Stimulated activated CD4-positive, alpha-beta T cell treated with anti-CD3 and anti-CD28 coated beads, Interleukin-2, amount 100 ng/mL, for 24 hours (primary cell): ENCODE measurements at places on chromosomes 12 and 14.

DNA sequence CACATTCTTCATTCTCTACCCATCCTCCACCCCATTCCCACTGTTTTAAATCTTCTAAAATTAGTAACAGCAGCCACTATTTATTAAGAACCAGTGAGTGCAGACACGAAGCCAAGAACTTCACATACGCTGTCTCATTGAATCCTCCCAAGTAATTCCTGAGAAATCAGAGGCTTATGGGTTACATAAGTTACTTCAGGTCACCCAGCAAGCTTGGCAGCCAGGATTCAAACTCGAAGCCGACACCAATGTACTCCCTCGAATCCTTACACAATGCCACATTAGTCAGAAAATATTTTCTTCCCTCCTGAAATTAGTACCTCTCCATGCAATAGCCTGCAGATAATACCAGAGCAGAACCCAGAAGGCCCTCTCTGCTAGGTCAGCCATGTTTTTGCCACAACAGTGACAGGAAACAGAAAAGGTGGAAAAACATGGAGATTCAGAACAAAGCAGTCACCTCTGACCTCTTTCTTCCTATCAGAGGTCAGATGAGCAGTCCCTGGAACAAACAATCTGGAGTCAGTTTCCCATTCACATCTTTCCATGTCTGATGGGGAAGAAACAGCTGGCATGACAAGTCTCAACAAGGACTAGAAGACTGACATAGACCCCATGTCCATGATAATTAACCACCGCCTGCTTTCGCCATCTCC is 16.4 kb downstream of the NID2 start:
- DNase-seq: no peak

DNA sequence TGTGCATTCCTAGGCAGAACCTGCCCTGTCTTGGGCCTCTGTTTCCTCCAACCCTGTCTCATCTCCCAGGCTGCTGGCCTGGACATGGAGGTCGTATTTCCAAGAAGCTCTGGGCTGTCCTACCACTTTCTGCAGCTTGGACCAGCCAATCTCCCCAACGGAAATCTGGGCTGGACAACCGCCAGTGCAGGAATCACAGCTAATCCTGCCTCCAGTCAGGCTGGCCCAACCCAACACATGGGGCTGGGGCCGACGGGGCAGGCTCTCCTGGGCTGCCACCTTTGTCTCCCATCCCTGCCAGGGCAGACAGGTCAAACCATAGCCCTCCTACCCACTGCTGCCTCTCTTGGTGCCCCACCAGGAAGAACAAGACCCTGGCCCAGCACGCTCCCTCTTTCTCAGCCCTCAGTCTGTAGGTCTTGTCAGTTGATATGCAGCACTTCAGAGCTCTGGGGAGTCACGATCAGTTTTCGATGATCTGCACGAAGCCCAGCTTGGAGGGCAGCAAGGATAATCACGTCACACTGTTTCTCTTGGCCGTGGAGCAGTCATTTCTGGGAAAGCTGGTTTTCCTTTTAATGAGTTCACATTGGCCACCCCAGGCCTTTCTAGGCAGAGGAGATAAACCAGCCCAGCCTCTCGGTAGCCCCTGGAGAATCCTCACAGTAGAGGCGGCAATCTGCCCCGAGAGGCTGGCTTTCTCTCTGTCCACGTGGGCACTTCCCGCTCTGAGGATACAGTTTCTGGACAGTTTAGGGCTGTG is 195.2 kb upstream of the PRMT8 start:
- no peak for DNase-seq

GRCh38 chr12:124995200-124995961 is 1.9 kb downstream of the BRI3BP start:
- no peak for DNase-seq

DNA sequence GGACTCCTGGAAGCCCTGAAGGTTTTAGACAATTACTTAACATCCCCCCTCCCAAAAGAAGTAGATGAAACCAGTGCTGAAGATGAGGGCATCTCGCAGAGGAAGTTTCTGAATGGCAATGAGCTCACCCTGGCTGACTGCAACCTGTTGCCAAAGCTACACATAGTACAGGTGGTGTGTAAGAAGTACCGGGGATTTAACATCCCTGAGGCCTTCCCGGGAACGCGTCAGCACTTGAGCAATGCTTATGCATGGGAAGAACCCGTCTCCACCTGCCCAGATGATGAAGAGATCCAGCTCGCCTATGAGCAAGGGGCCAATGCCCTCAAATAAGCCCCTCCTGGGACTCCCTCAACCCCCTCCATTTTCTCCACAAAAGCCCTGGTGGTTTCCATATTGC is 10.6 kb upstream of the SPPL3 start:
- DNase-seq: no peak

DNA sequence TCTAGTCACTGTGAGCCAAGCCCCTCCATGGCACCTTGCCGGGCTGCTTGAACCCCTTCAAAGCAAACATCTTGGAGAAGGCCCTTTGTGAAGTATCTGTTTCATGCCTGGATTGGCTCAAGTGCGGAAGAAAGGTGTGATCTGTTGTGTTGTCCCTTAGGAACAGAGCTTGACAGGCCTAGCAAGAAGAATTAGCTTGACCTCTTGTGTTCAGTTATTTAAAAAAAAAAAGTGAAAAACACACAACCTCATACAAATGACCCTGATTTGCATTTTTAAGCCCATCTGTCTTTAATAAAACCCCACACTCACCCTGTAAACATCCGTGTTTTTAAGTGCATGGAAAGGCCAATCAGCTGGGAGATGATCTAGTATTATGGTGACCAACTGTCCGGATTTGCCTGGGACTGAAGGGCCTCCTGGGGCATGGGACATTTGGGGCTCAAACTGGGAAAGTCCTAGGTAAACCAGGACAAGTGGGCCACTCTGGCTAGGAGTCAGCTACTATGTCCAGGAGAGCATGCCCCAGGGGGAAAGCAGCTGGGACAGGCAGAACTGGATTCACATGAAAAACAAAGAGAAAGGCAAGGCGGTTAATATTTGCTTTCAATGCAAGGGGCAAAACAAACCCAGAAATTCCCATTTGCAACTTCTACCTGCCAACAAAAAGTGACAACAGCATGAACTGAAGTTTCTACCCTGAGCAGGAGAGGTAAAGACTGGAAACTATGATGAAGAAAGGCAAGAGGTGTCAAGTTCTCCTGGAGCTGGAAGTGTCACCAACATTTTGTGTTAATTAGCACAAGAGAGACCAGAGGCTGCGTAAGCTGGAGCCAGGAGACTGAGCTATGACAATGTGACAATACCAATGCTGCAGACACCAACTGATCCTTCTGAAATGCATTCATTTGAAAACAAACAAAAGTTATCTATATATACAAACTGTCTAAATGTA is 78.6 kb downstream of the CLMN start:
- no peak for DNase-seq
